Activated CD8-positive, alpha-beta T cell treated with anti-CD3 and anti-CD28 coated beads for 36 hours (primary cell): ENCODE measurements at places on chromosomes 12 and 14. TPM values are rescaled to one million over a fixed set of nuclear protein-coding genes. Genes with fewer than 3 reads are reported as not detected.

Gene OASL
- 11.1 TPM for total RNA-seq

Gene EML1
- 0.70 TPM for total RNA-seq

Gene SMCO2
- total RNA-seq, result not detected

Gene TCTN2
- total RNA-seq, result 2.3 TPM

Gene NUBPL
- 14.4 TPM for total RNA-seq

Gene CCDC196
- not detected for total RNA-seq
